ENCODE measurements at places on chromosomes 3 and 15.

GRCh38 chr3:42805141-42805821, 991 bp upstream of the HIGD1A start:
- DNase-seq, result no peak

DNA sequence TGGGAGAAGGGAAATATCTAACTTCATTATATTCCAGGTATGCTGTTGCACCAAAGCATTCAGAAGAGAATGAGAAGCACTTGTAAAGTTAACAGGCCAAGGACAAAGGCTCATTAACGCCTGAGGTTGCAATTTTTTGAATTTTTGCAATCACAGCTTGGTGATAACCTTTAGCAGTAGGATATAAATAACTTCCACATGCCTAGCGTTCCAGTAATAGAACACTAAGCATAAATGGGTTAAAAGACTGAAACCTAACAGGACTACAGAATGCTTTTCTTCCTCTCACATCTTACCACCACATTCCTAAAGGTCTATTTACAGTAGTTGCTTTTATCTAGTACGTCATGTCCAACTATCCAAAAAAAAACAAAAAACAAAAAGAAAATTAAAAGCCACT, 57.4 kb upstream of the IMPG2 start:
- no peak for DNase-seq

GRCh38 chr3:125319765-125320164, 55.4 kb downstream of the ZNF148 start:
- no peak for DNase-seq

- DNase-seq, result no peak
Observed at GRCh38 chr15:60960517-60960916, 268.6 kb downstream of the RORA start.

DNA sequence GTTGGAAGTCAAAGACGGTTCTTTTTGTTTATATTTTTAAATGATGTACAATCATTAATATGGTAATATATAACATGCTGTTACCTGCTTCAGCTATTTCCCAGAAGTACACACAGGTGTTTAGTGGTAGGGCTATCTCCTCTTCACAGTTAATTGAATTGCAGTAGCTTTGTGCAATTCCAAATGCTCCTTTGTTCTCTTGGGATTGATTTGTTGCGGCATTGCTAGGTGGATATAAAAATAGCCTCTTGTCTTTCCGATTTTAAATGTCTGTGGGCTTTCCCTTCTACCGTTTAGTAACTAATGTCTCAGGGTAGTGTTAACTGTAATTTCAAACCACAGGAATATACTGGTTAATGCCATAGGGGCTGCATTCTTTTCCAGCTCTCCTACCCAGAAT, 307.6 kb upstream of the SLITRK3 start:
- no peak for DNase-seq

GRCh38 chr3:128369881-128370642, 96.6 kb downstream of the DNAJB8 start:
- no peak for DNase-seq

DNA sequence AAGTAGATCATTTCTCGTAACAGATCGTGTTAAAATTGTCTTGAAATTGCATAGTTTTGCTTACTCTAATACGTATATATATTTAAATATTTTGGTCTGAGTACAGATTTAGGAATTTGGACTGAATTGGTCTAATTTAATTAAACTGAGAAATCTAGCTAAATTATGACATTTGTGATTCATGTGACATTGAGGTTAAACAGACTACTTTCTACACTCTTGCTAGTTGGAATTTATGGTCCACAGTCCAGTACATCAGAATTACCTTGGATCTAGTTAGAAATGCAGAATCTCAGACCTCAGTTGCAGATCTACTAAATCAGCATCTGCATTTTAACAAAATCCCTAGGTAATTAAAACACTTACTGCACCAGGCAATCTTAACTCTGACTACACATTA, 609.7 kb upstream of the GOLIM4 start:
- no peak for DNase-seq

DNA sequence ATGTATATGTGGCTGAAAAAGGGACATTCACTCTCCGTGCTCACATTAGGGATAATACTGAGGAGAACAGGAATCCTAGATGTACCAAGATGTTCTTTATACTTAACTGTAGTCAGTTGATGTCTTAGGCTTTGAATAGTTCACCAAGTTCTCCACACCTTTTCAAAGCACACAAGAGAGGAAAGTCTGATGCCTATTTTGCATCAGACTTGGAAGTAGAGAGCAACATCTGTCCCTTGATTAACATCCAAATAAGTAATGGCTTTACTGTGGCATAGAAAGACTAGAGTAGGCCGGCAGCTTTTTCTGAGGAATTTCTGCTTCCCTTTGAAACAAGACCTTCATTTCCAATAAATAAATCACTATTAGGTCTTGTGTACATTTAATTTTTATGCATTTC, 34.0 kb downstream of the PIGB start:
- no peak for DNase-seq
